ENCODE measurements at places on chromosomes 2 and 18. TPM values are rescaled to one million over a fixed set of nuclear protein-coding genes. Genes with fewer than 3 reads are reported as not detected.

DNA sequence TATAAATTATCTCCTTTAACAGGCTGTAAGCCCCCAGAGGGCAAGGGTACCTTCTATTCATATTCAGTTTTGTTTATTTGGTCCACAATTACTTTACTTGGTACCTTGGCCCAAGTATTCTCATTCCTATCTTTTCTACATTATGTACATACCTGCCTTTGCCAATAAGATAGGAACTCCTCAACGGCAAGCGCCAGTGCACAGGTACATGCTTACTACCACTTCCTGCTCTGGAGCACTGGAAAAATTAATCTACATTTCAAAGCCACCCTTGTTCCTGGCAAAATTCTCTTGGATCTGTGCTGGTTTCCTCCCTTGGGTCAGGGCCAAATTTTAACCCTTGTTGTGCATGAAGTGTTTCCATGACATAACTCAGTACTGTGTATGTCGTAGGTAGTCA is 34.3 kb upstream of the LMAN1 start:
- DNase-seq, result no peak

DNA sequence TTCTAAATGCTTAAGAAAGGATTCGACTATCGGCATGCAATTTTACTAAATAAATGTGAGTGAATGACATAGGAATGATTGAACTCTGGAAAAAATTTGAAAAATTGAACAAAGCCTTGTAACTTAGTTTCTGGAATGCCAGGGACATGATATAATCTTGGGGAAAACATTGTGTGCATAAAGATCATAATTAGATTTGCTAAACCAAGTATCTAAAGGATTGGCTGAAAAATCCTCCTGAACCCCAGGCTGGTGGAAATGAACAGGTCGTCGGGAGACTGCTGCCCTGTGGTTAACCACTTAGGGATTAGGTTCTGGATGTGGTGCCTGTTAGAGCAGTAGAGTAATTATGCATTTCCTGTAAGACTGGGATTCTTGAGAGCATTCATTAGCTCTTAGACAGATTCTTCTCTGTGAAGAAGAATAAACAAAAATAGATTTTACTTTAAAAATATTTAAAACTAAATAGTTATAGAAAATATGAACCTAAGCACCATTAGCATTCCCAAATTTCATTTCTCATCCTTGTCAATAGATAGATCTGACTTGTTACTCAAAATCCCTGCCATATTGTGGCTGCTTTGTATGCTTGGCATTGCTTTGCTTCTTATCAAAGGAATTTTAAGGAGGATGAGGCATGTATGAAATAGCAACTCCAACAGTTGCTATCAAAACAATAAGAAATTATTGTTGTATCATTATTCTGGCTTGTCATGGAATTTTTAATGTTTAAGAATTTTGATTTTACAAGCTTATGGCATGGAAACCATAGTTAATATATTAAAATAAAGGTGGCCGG is 55.9 kb downstream of the LYPD6B start:
- no peak for DNase-seq

- DNase-seq, result no peak
Observed at GRCh38 chr18:58618822-58619595, 9.9 kb downstream of the ALPK2 start.

DNA sequence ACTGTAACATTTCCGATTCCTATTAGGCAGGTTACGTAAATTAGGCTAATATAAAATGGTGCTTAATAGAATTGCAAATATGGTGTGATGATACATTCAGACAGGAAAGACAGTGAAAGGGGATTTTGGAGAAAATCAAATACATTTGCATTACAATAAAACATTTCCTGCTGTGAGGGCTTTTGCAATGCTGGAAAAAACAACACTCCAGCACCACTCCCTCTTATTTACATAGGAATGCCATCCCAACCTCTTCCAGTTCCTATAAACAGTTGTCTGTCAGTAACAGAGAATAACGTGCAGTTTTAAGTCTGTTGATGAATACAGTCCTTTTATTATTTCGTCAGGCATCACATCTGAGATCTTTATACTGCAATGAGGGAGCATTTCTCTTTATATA is 298.8 kb upstream of the FANCL start:
- no peak for DNase-seq

DNA sequence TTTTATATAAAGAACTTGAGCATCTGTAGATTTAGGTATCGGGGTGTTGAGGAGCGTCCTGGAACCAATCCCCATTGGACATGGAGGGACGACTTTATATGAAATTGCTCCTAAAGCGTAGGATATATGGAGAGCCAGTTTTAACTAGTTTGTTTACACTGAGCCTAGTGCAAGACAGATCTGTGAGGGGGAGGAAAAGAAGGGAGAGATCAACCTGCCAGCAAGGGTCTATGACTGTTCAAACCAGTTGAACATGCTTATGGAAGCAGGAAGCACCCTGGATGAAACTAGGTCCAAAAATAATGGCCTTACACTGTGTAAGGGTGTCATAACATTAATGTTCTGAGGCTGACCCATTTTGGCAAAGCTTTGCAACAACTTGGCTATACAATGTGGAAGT is 34.0 kb upstream of the SLC40A1 start:
- no peak for DNase-seq

GRCh38 chr2:190722061-190722759 is 73.3 kb downstream of the NAB1 start:
- DNase-seq, result no peak

- DNase-seq, result no peak
Observed at GRCh38 chr2:71789556-71790204, 336.3 kb downstream of the DYSF start.

DNA sequence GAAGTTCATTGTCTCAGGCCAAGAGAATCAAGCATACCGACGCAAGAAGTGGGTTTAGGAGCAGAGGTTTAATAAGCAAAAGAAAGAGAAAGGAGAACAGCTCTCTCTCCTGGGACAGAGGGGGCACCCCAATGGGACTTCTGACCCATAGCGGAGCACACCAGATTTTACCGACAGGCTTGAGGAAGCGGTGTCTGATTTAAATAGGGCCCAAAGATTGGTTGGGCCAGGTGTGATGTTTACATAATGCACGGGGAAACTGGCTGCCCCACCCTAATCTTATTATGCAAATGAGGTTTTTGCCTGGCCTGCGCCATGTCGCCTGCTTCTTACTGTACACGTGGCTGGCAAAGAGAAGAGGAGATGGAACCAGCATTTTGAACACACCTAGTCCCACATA is 106.2 kb downstream of the MREG start:
- no peak for DNase-seq

DNA sequence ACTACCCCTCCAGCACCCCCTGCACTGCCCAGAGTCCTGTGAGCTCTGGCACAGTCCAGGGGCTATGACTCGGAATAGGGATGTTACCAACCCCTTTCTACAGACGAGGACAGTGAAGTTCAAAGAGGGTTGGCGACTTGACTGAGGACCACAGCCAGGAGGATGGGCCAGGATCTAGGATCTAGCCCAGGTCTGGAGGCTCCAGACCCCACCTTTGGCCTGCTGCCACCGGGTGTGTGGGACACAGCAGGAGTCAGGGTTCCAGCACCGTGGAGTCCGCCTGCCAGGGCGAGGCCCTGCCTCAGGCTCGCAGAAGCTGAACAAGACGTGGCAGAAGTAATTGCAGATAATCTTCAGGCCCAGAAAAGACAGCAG is 37.9 kb upstream of the GPC1 start:
- DNase-seq, result no peak

GRCh38 chr2:5164776-5165525 is 527.2 kb upstream of the SOX11 start:
- no peak for DNase-seq

DNA sequence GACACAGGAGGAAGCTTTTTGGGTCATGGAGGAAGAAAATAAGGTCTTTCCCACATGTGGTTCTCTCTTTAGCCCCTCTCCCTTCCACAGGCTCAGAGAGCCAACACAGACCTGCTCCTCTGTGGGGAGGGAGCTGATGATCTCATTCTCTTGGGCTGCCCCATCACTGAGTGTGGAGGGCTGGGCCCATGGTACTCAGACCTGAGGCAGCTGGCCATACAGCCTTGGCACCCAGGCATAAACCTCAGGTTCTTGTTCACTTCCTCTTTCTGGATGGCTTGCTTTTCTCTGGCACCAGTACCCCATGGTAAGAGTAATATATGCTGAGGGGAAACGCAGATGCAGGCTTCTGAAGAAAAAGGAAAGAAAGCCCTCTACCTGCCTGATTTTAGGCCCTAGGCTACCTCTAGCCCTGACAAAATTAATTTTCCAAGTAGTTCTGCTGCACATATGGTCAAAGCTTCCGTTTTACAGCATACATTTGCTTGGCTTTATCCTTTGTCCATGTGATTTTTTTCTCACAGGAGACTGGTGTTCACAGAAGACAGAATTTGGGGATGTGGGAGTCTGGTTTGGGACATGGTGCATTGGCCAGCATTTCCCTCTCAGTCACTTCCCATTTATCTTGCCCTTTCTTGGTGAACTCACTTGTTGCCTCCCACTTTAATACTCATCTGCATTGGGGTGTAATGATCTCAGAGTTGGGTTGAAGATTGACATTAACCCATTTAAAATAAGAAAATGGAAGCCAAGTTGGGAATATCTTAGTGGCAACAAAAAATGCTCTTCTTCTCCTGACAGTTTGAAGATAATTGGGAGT is 11.1 kb downstream of the DHRS9 start:
- DNase-seq, result no peak

DNA sequence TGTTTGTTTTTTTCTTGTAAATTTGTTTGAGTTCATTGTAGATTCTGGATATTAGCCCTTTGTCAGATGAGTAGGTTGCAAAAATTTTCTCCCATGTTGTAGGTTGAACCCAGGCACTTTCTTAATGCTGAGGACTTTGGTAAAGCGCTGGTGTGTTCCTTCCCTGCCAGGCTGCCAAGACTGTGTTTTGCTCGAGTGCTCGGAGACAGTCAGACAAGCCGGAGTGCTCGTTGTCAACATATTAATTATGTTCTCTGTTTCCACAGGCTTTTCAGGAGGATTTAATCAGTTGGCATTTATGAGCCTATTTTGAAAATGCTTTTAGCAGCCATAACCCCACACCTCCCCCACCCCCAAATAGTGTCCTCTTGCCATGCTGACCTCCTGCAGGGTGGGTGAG is 6.4 kb downstream of the MTCL1 start:
- DNase-seq, result no peak

GRCh38 chr2:237558961-237559641 is 7.3 kb upstream of the PRLH start:
- peak; percentile 55 for DNase-seq

- no peak for DNase-seq
Observed at GRCh38 chr2:122704109-122704563, 948.7 kb downstream of the TSN start.

GRCh38 chr18:55404832-55405465 is 183.0 kb downstream of the TCF4 start:
- DNase-seq, result no peak

GRCh38 chr18:25979369-25980040 is 110.9 kb downstream of the SS18 start:
- DNase-seq, result no peak

The CCBE1 gene
- 54.7 TPM for total RNA-seq

The B3GNT7 gene
- total RNA-seq, result 77.7 TPM

The FBXO48 gene
- 2.6 TPM for total RNA-seq

The SH3RF3 gene
- 3.0 TPM for total RNA-seq

The HDHD2 gene
- 33.8 TPM for total RNA-seq

The IL1F10 gene
- not detected for total RNA-seq

The SLC11A1 gene
- 1.2 TPM for total RNA-seq

The DSG1 gene
- total RNA-seq, result not detected

The ALKAL2 gene
- 3.0 TPM for total RNA-seq

The GRHL1 gene
- 2.0 TPM for total RNA-seq
